ENCODE measurements at places on chromosomes 11 and 22. TPM values are rescaled to one million over a fixed set of nuclear protein-coding genes. Genes with fewer than 3 reads are reported as not detected.

The FAM227A gene
- total RNA-seq, result 0.48 TPM

The MS4A15 gene
- not detected for total RNA-seq

The TRIM64C gene
- total RNA-seq, result not detected

The SLC17A6 gene
- total RNA-seq, result not detected

The APLNR gene
- total RNA-seq, result not detected

The GRIA4 gene
- 0.48 TPM for total RNA-seq

The PKP3 gene
- 382 TPM for total RNA-seq

The RIBC2 gene
- total RNA-seq, result not detected

The LYVE1 gene
- not detected for total RNA-seq

The OR2AG1 gene
- total RNA-seq, result not detected

The FREY1 gene
- 2.6 TPM for total RNA-seq

The A4GALT gene
- 35.2 TPM for total RNA-seq

The KCNK7 gene
- total RNA-seq, result 3.2 TPM
